ENCODE measurements at places on chromosomes 4 and X. TPM values are rescaled to one million over a fixed set of nuclear protein-coding genes. Genes with fewer than 3 reads are reported as not detected.

- H3K4me1 ChIP-seq, result no peaks in the 10 kb centered on the region
- no peaks in the 10 kb centered on the region for H3K27me3 ChIP-seq
- H3K27ac ChIP-seq, result peak within 1 kb of the TSS; percentile 74
- H3K4me3 ChIP-seq, result peak within 1 kb of the TSS; percentile 54
Measured at GRCh38 chr4:89056953-89057398, at the start of gene FAM13A. FAM13A (minus strand) TSS chr4:89057185; CDS start chr4:89056964, 221 bp downstream.

DNA sequence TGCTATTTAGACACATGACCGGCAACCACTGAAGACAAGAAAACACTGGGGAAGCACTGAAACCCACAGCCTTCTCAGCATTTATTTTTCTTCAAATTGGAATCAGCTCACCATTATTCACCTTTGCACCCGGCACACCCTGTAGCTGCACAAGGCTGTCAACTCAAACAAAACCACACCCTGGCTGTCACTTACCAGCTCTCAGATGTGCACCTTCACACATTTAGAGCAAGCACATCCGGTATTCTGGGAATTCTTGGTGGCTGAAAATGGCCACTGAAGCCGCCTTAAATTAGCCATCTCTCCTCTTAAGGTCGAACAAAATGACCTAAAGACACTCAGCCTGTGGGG is 5.9 kb downstream of the ZFYVE28 start:
- no peaks in the 10 kb centered on the region for H3K36me3 ChIP-seq
- peaks cover 33% of the 10 kb centered on the region for H3K27me3 ChIP-seq
- peak overlapping the region; percentile 56 for H3K27ac ChIP-seq
- peak overlapping the region; percentile 34 for H3K4me3 ChIP-seq
- DNase-seq, result no peak
- H3K4me1 ChIP-seq, result peaks cover 32% of the 10 kb centered on the region

DNA sequence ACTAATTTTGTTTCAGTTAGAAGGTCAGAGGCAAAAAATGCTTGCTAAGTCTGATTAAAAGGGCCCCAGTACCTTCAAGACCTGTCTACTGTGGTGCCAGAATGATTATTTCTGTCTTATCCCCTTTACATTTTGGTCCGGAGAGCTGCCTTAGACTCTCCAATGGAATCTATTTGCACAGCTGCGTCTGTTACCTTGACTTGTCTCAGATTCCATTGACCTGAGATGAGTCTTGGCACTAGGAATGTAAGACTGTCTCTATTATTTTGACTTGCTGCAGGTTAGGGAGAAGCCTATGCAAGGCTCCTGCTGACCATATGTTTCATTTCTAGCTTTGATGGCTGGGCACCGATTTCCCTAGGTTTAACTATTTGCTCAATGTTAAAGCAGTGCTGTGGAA is 457.6 kb downstream of the KCTD8 start:
- peaks cover 4% of the 10 kb centered on the region for H3K4me1 ChIP-seq
- no peak for DNase-seq
- H3K4me3 ChIP-seq, result no peak overlapping the region
- H3K27ac ChIP-seq, result no peak overlapping the region
- no peaks in the 10 kb centered on the region for H3K36me3 ChIP-seq

GRCh38 chrX:24241822-24242648 is 71.8 kb downstream of the SUPT20HL2 start:
- H3K27ac ChIP-seq, result peak overlapping the region; percentile 9
- H3K4me3 ChIP-seq, result no peak overlapping the region
- H3K27me3 ChIP-seq, result no peaks in the 10 kb centered on the region
- H3K36me3 ChIP-seq, result no peaks in the 10 kb centered on the region

DNA sequence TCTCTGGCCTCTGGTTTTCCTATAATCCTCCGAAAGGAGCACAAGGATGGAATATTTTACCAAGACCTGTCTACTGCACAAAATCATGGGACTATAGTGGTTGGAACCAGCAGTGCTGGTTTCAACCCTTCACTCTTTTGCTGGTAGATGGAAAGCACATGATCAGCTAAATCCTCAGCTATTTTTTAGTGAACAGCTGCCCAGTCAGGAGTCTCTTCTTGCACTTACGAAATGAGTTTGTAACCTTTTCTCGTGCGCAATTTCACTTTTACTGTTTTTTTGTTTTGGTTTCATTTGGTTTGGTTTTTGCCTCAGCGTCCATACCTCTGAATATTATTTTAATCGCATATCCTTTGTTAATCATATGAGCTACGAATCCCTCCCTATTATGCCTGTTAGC is 418.5 kb upstream of the CPEB2 start:
- H3K27ac ChIP-seq, result no peak overlapping the region
- no peaks in the 10 kb centered on the region for H3K27me3 ChIP-seq
- no peaks in the 10 kb centered on the region for H3K4me1 ChIP-seq

- H3K27ac ChIP-seq, result no peak overlapping the region
- no peaks in the 10 kb centered on the region for H3K27me3 ChIP-seq
- H3K36me3 ChIP-seq, result no peaks in the 10 kb centered on the region
- no peak overlapping the region for H3K4me3 ChIP-seq
- H3K4me1 ChIP-seq, result no peaks in the 10 kb centered on the region
Measured at GRCh38 chr4:77141964-77142645, 14.9 kb upstream of the CCNG2 start.

DNA sequence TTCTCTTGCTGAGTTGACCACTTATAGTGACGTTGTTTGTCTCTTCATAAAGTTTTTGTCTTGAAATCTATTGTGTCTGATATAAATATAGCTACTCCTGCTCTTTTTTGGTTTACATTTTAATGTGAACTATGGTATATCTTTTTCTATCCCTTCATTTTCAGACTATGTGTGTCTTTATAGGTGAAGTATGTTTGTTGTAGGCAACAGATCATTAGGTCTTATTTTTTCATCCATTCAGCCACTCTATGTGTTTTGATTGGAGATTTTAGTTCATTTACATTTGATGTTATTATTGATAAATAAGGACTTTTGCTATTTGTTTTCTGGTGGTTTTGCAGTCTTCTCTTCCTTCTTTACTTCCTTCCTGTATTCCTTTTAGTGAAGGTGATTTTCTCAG is 44.0 kb upstream of the SLC16A2 start:
- H3K4me1 ChIP-seq, result no peaks in the 10 kb centered on the region
- no peaks in the 10 kb centered on the region for H3K36me3 ChIP-seq
- no peak overlapping the region for H3K4me3 ChIP-seq
- no peak for DNase-seq
- H3K27me3 ChIP-seq, result no peaks in the 10 kb centered on the region

The CHRNA9 gene
- polyA plus RNA-seq, result not detected
